Vagina (tissue), 2 donors: ENCODE measurements at places on chromosomes 13 and 19.

DNA sequence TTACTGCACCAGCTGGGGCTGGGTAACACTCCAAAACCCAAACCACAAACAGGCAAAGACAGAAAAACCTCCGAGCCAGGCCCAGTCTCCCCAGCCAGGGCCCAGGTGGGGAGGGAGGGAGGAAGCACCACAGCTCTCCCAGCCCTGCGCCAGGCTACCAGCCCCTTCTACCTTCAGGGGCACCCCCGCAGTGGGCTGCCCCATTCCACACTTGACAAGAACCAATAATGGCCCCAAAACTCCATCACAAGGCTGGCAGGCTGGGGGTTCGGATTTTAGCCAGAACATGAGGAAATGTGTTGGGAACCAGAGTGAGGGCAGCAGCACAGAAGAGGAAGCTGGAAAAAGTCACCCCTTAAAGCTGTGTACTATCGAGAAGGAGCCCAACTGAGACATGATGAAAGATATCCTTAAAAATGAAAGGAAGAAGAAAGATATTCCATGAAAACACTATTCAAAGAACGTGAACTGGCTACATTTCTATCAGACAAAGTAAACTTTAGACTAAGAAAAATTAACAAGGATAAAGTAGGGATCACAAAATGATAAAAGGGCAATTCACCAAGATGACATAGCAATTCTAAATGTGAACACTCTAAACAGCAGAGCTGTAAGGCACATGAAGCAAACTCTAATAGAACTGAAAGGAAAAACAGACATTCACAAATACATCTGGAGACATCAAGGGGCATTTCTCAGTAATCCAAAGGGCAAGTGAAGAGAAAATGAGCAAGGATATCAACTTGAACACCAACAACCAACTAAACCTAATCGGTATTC lies 12.9 kb downstream of the TUBGCP3 start:
- DNase-seq = no peak

DNA sequence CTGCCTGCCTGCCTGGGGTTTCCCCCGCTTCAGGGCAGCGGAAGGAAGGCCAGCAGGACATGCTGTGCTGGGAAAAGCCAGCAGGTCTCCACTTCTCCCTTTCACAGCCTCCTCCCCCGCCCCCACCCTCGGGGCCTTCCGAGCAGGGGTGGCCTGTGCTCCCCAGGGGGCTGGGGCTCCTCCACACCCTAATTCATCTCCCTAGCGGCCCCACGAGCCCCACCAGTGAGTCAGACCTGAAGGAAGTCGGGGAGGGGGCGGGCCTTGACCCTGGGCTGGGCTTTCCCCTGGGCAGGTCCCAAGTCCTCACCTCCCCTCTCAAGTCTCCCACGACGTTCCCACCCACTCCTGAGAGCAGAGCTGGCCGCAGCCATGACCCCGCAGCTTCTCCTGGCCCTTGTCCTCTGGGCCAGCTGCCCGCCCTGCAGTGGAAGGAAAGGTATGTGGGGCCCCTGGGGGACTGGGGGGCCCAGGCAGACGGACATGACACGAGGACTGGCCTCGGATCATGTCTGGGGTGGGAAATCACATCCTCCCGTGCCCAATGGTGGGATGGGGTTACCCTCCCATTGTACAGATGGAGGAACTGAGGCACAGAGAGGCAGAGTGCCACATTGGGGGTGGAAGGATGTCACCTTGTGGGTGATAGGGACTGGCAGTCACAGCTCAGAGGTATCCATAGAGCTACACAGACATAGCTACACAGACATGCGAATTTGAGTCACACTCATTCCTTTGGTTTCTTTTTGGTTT lies at the start of gene EBI3:
EBI3 (plus strand) TSS at position 345 of the 753 bp plus-strand sequence; CDS start at position 373, 28 bp downstream.
- DNase-seq = no peak

GRCh38 chr19:32343550-32344262 lies 1.7 kb upstream of the ZNF507 start:
- DNase-seq = no peak

- DNase-seq = no peak
Measured at GRCh38 chr19:14496834-14497227, 904 bp upstream of the GIPC1 start.

DNA sequence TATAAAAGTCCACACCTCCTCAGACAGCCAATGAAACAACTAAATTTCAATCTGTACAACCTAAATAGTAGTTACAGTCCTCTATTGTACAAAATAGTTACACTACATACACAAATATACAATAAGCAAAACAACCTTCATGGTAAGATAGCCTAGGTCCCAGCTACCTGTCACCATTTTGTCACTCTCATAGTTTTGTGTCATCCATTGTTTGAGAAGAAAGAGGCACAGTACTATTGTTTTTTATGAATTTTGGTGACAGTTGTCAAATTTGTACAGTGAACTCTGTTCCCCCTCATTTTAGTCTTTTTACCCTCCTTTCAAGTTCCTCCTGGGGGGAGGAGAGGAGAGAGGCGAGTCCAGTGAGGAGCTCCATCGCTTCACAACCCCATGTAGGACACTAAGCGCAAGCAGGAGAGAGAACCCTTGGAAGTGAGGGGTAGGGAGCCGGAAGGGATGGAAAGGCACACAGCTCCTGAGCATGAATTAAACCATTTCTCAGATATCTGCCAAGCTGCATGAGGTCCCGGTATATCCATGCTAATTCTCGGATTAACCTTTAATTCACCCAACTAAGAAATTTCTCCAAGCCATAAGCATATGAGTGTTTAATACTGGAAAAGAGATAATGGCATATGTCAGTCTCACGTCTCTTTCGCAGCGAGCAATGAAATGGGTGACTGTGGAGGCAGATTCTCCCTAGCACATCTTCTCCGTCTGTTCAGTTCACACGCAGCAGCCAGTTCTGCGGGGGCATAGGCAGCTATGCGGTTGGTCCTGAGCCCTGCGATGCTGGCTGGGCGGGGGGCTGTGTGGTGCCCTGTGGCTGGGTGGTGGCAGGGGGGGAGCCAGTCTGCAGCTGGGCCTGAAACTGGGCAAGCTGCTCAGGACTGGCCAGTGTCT lies 60.5 kb downstream of the SERP2 start:
- no peak for DNase-seq

DNA sequence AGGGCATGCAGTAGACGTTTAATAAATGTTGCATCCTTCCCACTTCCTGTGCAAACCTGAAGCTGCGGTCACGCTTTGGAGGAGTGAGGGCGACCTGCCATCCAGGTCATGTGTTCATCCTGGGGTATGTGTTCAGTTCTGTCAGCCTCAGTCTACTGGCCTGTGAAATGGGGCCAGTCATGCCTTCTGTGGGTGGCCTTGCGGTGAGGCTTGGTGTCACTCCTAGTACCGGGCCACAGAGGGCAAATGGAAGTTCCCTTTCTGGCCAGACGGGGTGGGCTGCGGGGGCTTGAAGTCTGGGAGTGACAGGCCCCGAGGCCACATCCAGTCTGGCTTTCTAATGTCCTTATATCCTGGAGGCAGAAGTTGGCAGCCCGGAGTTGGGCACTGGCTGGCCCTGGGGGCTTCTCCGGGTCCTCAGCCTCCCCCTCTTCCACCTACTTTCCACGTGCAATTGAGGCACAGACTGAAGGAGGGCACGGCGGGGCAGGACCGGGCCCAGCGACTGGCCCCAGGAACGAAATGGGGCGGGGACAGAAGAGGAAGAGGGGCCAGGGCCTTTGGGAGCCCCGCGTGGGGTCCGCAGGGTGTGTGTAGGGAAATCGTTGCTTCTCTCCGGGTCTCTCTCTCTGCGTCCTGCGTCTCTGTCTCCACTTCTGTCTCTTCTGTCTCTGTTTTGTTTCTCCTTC lies 11.1 kb downstream of the PDE4A start:
- DNase-seq = no peak

DNA sequence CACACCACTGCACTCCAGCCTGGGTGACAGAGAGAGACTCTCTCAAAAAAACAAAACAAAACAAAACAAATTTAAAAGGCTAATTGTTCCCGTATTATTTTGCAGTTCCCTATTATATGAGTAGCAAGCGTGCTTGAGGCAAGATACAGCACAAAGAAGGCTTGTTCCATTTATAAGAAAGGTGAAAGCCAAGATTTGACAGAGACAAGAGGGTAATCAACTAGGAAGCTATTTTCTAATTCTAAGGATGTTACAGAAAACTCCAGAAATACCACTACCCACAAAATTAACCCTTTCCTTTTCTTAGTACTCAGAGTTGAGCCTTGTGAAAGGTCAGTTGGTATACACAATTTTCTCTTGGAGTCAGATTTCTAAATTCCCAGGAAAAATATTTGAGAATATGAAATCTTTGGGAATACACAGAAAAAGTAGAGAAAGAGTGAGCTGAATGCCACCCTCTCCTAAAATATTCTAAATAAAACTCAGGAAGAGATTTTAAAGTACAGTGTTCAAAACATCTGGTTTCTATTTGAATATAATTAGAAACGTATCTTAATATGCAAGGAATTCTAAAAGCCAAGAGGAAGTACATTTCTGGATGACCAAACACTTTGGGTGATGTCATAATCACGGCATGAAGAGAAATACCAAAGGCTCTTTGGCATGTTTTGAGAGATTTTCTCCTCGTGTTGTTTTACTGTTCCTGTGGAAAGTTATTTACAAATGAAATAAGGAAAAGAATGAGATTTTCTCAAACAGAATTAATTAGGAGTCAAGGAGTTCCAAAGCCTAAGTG lies 63.0 kb upstream of the FLT1 start:
- no peak for DNase-seq

GRCh38 chr13:62747629-62748028 lies 1332.0 kb upstream of the PCDH20 start:
- no peak for DNase-seq

GRCh38 chr13:49528161-49528560 lies 32.4 kb downstream of the PHF11 start:
- DNase-seq = no peak

DNA sequence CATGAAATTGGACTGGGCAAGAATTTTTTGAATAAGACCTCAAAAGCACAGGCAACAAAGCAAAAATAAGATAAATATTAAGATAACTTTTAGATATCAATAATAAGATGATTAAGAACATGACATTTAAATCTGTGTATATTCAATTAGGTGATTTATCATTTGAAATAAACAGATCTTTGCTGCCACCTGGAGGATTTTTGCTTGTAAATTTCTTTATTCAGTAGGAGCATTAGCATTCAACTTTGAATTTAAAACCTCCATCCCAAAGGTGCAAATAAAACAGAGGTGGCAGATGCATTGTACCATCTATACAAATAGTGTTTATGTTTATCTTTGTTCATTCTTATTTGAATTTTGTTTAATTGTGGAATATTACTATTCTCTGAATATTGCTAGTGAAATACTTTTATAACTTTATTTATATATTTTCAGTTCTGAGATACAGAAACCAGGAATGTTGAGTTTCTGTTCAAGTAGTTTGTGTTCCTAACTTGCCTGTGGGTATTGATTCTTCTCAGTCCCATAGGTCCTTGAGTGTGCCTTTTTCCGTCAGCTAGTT lies 20.9 kb downstream of the COG6 start:
- no peak for DNase-seq

DNA sequence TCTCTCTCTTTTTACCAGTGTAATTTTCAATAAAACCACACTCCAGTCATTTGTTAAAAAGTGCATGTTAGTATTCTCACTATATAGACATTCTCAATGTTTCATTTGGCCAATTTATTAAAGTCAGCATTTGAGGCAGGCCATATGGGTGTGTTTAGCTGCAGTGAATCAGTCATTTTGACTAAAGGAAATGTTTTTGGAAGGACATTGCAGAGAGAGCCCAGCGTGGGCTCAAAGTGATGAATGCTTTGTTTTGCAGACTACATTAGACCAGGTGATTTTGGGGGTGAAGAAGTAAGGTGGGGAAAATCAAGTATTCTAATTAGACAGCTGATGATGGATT lies 116.7 kb downstream of the POSTN start:
- no peak for DNase-seq

DNA sequence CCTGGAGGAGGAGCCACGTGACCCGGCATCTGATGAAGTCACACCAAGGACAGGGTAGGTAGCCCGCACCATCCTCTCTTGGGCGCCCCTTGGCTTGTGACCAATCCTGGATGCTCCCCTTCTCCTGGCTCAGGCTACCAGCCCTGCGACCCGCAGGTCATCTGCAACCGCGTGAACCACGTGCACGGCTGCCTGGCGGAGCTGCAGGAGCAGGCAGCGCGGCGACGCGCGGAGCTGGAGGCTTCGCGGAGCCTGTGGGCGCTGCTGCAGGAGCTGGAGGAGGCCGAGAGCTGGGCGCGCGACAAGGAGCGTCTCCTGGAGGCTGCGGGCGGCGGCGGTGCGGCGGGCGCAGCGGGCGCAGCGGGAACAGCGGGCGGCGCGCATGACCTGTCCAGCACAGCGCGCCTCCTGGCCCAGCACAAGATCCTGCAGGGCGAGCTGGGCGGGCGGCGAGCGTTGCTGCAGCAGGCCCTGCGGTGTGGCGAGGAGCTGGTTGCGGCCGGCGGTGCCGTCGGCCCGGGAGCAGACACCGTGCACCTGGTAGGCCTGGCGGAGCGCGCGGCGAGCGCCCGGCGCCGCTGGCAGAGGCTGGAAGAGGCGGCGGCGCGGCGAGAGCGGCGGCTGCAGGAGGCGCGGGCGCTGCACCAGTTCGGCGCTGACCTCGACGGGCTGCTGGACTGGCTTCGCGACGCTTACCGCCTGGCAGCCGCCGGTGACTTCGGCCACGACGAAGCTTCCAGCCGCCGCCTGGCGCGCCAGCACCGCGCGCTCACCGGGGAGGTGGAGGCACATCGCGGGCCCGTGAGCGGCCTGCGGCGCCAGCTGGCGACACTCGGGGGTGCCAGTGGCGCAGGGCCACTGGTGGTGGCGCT lies 45.9 kb downstream of the SPTBN4 start:
- DNase-seq = no peak

DNA sequence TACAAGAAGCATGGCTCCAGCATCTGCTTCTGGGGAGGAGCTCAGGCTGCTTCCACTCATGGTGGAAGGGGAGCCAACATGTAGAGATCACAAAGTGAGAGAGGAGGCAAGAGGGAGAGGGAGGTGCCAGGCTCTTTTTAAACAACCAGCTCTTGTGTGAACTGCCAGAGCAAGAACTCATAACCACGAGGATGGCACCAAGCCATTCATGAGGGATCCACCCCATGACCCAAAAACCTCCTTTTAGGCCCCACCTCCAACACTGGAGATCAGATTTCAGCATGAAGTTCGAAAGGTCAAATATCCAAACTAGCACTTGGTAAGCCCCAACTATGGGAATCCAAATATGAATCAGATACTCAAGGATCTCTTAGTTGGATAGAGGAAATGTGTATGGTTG lies 131.2 kb downstream of the RXFP2 start:
- DNase-seq = no peak

DNA sequence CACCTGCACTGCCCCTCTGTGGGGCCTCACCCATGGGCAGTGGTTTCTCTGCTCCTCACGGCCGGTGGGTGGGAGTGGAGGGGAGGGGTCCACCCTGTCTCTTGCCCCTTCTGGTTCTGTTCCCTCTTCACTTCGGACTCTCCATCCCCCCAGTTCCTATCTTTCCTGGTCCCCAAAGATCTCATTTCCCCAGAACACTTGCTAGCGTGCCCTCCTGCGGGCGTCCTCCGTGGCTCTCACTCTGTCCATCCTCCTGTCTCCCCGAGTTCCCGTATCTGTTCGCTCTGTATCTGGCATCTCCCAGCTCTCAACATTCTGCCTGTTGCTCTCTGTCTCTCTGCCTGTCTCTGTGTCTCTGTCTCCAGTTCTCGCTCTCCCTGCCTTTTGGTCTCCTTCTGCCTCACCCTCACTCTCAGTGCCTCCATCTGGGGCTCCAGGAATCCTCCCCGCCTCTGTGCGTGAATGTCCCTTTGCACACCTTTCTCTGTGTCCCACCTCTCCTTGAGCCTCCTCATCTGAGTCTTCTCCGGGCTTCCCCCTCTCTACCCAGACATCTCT lies 363 bp downstream of the SPIB start:
- DNase-seq = no peak
